Skeletal muscle cell (primary cell): ENCODE measurements at places on chromosomes 11 and 22.

GRCh38 chr11:2151500-2152257 lies 9.3 kb downstream of the INS start:
- no peak for DNase-seq

- no peak for DNase-seq
Observed at GRCh38 chr11:68666849-68667248, 17.5 kb upstream of the GAL start.

GRCh38 chr11:134554861-134555260 lies 142.8 kb upstream of the B3GAT1 start:
- no peak for DNase-seq

GRCh38 chr11:19072464-19072863 lies 11.9 kb upstream of the MRGPRX2 start:
- DNase-seq, result no peak

DNA sequence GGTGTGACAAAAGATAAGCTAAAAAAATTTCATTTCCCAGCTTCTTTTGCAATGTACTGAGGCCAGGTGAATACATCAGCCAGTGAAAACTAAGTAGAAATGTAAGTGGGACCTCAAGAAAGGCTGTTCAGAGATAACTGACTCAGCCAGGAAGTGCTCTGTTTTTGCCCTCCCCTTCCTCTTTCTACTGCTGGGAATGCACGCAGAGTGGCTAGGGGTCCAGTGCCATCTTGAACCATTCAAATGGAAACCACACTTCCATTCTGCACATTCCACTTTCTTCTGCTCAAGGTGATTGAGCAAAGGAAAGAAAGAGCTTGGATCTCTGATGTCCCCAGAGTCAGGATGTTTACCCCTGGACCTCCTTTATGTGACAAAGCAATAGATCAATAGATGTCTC lies 27.8 kb upstream of the LMO2 start:
- no peak for DNase-seq

GRCh38 chr11:75840522-75840921 lies 25.5 kb downstream of the UVRAG start:
- no peak for DNase-seq

GRCh38 chr11:114964676-114965214 lies 286.4 kb downstream of the NXPE2 start:
- no peak for DNase-seq

GRCh38 chr11:110429731-110430266 lies at the start of gene FDX1:
FDX1 (plus strand) TSS chr11:110429948; CDS start chr11:110430121, 173 bp downstream.
- peak; percentile 60 for DNase-seq

GRCh38 chr11:59556115-59556916 lies 45.0 kb downstream of the OR4D9 start:
- DNase-seq, result peak; percentile 61
